ENCODE measurements at places on chromosomes 1 and 21. TPM values are rescaled to one million over a fixed set of nuclear protein-coding genes. Genes with fewer than 3 reads are reported as not detected.

- DNase-seq = no peak
Measured at GRCh38 chr1:234272656-234273312, 100.5 kb upstream of the COA6 start.

DNA sequence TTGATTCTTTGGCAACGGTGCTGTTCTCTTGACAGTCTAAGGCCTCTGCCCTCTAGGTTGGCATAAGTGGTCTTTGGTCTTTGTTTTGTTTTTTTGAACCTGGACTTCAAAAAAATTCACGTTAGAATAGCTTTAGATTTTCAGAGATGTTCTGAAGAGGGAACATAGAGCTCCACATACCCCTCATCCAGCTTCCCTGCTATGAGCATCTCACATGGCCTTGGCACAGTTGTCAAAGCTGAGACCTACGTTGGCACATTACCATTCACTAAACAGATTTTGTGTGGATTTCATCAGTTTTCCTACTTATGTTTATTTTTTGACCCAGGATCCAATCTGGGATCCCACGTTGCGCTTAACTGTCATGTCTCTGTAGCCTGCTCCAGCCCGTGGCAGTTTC is 60.8 kb downstream of the ARHGEF10L start:
- DNase-seq = no peak

DNA sequence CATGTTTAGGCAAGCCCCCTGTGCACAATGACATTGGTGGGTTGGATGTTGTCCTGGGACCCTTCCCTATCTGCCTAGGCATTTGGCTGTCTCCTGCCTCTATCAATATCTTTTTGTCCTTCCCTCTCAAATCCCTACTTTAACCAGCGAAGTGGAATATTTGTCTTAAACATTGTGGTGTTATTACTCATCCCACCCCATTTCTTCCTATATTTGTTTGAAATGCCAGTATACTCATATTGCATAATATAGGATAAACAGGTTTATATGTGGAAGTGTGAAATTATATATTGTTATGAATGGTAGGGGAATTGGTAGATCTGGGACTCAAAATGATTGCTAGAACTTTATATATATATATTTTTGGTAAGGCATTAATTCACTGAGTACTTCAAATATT is 80.0 kb downstream of the ADGRL2 start:
- DNase-seq = no peak

Gene SLAMF8
- not detected for total RNA-seq

Gene TAS1R1
- total RNA-seq = not detected

DNA sequence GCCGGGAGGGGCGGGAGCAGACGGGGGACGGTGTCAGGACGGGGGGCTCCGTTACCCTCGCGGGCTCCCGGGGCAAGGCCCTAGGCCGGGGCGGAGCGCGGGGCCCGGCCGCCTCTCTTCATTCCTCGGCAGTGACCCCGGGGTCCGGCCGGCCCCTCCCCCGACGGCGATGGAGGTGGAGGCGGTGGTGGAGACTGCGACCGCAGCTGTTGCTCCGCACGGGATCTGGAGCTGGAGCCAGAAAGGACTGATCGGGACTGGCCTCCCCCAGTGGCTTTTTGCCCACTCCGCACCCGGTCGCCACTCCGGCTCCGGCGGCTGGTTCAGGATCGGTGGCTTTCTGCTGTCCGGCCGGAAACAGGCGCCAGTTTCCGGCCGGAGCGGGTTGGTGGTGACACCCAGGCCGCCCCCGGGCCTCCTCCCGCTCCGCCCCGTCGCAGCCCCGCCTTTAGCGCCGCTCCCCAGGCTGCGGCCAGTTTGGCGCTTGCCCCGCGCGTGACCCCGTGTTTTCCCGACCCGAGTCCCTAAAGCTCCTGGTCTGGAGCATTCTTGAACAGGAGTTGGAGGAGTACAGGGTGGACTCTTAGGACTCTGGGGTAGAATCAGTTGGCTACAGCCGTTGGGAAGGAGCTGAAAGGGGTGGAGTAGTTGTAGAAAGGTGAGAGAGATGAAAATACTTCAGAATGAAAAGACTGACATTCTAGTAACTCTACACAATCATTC is at the start of gene OTUD7B:
OTUD7B (minus strand) TSS at position 334 of the 723 bp plus-strand sequence. CDS start 33,216 bp downstream, outside the sequence.
- DNase-seq = peak; percentile 79

DNA sequence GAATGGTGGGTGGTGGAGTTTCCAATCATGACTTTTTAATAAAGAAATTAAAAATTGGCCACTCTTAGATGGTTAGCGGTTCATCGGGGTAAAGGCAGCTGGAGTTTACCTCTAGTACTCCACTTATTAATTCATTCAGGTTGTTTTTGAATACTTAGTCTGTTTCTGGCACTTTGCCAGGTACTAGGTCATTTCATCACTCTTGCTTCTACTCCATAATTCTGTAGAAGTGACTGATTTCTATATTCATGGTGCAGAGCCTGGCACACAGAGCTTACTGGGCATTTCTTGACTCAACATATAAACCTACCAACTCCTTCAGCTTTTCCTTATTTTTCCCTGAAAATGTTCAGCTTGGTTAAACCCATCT is 31.5 kb downstream of the FOXD2 start:
- no peak for DNase-seq

Gene CALML6
- 0.12 TPM for total RNA-seq

DNA sequence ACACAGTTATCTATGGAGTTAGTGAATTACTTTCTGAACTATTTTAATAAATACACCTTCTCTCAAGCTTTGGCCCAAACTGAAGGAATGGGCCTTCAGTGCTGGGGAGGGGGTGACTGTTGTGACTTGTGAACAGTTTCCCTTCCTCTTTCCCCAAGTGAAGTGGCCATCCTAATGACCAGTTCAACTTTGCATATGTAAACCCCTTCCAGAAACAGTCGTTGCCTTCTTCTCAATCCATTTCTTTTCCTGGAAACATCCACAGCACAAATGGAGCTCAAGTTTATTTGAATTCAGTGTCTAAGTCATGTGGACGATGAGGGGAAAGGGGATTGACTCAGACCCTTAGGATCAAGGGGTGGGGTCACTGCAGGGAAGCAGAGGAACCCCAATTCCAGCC is 1.3 kb upstream of the INPP5B start:
- DNase-seq = no peak

DNA sequence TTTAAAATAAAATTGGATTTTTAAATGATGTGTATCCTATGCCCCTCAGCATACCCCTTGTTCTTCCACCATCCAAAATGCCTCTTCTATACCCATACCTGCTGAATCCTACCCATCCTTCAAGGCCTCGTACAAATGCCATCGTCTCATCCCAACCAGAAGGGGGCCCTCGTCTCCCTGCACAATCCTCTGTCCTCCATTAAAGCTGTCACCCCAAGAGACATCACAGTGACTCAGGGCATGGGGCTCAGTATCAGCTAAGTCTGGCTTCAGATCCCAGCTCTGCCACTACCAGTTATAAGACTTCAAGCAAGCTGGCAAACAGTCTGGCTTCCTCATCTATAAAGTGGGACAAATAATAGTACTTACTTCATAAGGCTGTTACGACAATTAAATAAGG is 23.8 kb downstream of the IGFN1 start:
- no peak for DNase-seq

DNA sequence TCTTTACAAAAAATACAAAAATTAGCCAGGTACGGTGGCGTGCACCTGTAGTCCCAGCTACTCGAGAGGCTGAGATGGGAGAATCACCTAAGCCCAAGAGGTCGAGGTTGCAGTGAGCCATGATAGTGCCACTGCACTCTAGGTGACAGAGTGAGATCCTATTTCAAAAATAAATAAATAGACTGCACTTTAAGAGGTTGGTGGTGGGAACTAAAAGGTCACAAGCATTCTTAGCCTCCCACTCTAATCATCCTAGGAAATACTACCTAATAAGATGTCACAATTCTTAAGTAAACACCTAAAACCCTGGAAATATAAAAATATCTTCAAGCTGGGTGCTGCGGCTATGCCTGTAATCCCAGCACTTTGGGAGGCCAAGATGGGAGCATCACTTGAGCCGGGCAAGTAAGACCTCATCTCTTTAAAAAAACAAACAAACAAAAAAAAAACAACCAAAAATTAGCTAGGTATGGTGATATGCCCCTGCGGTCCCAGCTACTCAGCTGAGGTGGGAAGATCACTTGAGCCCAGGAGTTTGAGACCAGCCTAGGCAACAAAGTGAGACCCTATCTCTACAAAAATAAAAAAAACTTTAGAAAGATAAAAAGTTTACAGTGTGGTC is 4.1 kb downstream of the DCAF8 start:
- no peak for DNase-seq

Gene ASPM
- 67.7 TPM for total RNA-seq

DNA sequence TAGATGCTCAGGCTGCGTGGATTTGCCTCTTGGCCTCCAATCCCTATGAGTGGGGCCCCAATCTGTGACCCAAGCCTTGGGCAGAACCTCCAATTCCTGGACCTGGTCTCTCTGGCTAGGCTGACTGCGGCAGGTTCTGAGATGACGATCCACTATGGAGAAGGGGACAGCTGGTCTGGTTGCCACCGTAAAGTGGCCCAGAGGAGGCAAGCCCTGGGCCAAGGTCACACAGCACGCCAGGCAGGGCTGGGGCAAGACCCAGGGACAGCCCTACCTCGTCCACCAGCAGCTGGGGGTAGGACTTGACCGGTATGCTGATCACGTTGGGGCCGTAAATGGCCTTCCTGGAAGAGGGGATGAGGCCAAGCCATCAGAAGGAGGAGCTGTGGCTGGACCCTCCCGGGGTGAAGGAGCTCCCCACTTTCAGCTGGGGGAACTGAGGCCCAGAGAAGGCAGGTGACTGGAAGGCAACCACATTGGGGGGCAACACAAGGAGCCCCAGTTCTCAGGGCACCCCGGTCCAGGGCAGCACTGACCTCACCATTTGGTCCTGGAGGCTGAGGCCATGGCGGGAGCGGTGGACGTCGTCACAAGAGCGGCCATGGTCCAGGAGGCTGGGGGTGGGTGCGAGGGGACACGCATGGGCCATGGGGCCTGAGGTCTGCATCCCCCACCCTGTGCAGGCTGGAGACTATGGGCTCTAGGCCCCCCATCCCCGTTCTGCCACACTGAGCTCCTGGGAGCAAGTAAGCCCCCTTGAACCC is 9.8 kb downstream of the ATP13A2 start:
- DNase-seq = no peak

Gene KLHDC8A
- not detected for total RNA-seq

Gene CLEC20A
- not detected for total RNA-seq

DNA sequence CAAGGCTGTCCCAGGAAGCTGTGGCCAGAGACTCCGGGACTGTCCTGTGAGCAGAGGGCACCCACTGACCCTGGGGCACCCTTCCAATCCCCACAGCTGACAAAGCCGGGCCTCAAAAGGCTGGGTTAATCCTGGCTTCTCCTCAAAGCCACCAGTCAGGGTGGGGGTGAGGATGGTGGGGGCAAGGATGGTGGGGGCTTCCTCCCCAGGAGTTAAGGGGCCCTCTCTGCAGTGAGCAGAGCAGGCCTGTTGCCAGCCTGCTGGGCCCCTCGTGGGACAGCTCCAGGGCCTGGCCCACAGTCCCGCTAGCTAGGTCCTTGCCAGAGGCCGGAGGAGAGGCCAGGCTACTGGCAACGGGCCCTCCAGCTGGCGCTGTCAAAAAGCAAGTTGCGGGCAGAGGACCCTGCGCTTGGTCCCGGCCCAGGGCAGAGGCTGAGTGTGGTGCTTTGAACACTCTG is 37.9 kb upstream of the CCDC27 start:
- no peak for DNase-seq

DNA sequence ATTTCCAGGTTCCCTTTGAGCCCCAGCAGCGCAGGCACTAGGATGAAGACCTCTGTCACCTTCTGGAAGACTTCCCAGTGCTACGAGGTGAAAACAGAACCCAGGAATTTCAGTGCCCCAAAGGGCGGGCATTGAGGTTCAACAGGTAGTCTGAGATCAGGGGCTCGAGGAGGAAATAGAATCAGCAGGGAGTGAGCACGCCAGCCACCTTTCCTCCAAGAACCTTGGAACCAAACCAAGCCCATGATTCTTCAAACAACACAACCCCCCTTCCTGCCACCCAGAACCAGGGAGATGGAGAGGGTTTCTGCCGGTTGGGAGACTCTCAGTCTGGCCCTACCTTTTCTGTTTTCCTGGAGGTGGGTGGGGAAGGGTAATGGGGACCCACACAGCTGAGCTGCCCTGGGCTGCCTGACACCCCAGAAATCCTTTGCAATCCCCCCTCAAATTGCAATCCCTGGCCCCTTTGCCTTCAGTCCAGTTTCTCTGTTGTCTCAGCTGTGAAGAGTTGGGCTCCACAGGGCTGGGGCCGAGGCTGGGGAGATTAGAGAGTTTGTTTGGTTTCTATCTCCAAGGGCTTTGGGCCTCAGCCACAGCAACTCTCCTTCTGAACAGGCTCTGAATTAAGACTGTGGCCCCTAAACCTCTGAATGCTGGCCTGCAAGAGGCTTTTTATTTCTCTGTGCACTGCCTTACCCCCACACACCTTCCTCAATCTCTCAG is 11.9 kb downstream of the SLC41A1 start:
- DNase-seq = no peak

Gene KRTAP19-5
- not detected for total RNA-seq

- no peak for DNase-seq
Measured at GRCh38 chr1:188641566-188642211, 1812.9 kb downstream of the PLA2G4A start.

DNA sequence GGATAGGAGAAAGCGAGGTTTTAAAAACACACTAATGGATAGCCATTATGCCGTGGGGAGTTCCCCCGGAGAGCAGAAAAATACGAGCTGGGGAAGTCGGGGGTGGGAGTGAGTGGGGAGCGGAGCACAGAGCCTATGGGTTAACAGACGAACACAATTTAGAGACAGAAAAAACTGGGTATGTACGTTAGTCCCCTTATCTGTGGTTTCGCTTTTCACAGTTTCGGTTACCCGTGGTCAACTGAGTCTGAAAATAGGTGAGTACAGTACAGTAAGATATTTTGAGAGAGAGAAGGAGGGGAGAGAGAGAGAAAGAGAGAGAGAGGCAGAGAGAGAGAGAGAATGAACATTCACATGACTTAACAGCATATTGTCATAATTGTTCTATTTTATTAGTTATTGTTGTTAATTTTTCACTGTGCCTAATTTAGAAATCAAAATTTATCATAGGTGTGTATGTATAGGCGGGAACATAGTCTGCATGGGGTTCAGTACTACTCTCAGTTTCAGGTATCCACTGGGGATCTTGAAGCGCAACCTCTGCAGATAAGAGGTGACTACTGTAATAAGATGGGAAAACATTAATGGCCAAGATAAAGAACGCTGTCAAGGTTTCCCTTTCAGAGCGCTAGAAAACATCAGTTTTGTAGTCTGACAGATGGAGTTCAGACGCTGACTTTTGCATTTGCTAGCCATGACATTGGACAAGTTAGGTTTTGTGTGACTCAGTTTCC is 125.6 kb upstream of the LMO4 start:
- DNase-seq = no peak

- no peak for DNase-seq
Measured at GRCh38 chr1:178498896-178499675, 2.3 kb upstream of the CLEC20A start.

- DNase-seq = no peak
Measured at GRCh38 chr1:24388331-24388885, 25.2 kb downstream of the STPG1 start.

Gene CHODL
- 0.12 TPM for total RNA-seq

GRCh38 chr21:39938086-39938625 is 70.9 kb downstream of the PCP4 start:
- DNase-seq = no peak

GRCh38 chr1:41144285-41144684 is 97.8 kb downstream of the SCMH1 start:
- no peak for DNase-seq

GRCh38 chr1:52667290-52667689 is 30.9 kb downstream of the COA7 start:
- no peak for DNase-seq
